ENCODE measurements at places on chromosomes 12 and 14.

DNA sequence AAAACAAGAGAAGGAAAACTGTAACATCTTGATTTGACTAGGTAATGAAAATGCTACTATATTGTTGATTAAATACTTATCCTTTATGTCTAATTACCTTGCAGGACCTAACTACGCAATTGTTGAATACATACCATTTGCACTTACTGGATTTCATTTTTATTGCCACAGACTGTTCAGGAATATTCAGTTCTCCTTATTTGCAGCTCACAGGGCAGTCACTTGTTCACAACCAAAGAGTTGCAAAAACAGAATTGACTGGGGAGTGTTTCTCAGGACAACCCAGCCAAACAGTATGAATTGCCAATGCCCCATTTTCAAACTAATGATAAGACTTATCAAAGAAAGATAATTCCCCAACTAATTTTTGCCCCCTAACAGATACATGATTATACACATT is 49.4 kb downstream of the CIT start:
- no peak for DNase-seq

- no peak for DNase-seq
Measured at GRCh38 chr12:100324498-100324897, 32.4 kb upstream of the SLC17A8 start.

DNA sequence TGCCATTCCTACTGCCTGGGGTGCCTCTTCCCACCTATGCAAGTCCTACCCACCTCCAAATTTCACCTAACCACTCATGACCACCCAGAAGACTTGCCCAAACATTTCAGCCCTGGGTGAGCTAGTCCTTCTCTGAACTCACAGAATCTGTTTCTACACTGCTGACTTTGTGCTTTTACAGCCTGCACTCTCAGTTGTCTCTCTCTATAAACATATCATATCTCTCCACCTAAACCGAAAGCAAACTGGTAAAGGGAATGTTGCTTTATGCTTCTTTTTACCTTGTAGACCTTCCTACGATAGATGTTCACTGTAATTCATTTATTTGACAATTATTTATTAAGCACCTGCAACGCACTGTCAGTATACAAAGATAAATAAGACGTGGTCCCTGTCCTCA is 38.1 kb upstream of the RNASE3 start:
- DNase-seq, result no peak

GRCh38 chr12:49059299-49060171 is 1.1 kb downstream of the KMT2D start:
- DNase-seq, result no peak

DNA sequence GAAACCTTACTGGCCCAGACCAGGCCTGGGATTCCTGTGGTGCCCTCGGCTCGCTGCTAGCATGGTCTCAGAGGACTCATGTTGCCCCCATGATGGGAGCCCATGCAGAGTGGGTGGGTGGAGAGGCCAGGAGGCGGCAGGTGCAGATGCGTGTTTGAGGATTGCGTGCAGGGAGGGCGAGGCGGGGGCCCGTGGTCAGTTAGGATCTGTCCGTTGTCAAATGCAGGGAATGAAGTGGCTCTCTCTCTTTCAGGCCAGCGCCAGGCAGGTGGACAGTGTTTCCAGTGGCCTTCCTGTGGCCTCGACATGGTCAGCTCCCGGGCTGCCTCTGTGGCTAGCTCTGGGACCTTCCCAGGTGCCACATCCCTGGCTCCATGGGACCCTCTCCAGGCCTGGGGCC is 39.3 kb upstream of the DLK1 start:
- DNase-seq, result no peak

DNA sequence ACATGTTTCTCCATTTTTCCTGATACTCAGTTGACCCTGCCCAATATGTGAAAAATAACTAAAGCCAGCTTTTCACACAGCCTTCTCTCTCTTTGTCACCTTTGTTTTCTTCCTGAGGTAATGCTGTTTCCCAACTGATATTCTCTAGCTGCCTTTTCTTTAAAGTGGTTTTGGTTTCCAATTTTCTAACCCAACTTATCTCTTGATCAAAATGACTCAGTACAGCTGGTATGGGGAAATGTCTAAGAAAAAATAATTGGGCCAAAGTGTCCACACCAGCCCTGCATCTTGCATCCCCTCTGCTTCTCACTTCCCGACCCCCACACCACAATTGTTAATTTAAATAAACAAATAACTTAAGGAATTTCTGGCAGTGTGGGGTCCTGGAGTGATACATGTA is 193.8 kb downstream of the SYT1 start:
- no peak for DNase-seq

GRCh38 chr14:92866901-92867865 is 55.8 kb upstream of the CHGA start:
- DNase-seq, result no peak

- no peak for DNase-seq
Measured at GRCh38 chr14:89748004-89748403, 206.5 kb downstream of the EFCAB11 start.

DNA sequence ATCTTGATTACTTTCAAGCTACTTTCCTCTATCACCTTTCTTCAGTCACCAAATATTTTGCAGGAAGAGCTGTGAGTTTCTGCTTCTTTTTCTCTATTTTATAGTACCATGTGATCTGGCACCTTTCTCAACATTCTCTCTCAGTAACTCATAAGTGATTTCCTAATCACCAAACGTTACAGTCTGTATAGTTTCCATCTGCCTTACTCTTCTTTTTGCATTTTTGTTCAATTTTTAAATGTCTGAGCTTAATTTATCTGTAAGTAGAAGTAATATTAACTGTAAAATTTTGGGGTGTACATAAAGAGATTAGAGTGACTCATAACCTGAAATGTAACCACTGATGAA is 422.1 kb upstream of the SYT1 start:
- DNase-seq, result no peak

DNA sequence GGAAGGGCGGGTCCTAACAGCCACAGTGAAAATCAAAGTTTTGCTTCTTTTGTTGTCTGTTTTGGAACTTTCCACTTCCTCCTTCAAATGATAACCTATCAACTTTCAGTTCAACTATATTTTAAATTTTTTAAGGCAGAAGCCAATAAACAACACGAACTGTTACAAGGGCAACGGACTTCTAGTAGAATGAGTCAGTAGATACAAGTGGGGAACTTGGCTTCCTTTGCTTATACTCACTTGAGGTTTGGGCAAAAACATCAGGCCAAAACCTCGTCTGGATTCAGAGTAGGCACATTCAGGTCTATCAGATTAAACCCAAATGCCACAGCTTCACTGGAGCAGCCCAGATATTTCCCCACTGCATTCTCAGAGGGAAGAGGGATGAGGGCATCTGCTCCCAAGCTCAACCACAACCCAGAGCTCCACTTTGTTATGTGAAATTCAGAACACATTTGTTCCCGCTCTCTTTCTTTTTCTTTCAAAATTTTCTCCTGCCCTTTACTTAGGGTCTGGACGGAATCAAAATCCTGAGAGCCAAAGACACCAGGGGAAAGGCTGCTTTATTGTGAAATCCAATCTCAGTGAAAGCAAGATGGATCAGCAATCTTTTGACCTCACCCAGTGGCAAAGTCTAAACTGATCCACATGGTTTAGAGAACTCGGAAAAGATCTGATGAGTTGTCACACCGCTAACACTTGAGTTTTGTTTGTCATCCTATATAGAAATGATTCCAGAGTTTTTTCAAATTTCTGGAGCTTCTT is 152.5 kb upstream of the BTG1 start:
- DNase-seq, result no peak

DNA sequence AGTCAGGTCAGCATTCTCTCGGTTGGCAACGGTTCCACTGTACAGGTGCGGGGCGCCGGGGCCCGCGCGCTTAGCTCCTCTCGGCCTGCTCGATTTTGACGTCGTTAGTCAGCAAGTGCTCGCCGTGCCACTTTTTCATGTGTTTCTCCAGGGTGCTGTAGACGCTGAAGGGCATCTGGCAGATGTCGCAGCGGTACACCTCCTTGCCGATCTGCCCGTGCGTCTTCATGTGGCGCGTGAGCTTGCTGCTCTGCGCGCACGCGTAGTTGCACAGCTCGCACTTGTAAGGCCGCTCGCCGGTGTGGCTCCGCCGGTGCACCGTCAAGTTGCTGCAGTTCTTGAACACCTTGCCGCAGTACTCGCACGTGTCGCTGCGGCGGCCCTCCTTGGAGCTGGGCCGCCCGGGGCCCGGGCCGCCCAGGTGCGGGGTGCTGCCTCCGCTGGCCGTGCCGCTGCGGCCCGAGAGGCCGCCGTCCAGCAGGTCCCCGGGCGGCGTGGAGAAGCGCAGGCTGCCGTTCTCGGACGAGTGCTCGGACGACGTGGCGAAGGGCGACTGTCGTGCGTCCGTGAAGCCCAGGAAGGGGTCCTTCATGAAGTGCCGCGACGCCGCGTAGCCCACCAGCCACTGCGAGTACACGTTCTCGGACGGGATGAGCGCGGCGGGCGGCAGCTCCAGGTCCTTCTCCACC is 97.8 kb downstream of the BCL11B start:
- no peak for DNase-seq

- DNase-seq, result no peak
Measured at GRCh38 chr14:33414041-33414440, 475.4 kb downstream of the NPAS3 start.

GRCh38 chr12:59079002-59079401 is 158.7 kb upstream of the LRIG3 start:
- no peak for DNase-seq

DNA sequence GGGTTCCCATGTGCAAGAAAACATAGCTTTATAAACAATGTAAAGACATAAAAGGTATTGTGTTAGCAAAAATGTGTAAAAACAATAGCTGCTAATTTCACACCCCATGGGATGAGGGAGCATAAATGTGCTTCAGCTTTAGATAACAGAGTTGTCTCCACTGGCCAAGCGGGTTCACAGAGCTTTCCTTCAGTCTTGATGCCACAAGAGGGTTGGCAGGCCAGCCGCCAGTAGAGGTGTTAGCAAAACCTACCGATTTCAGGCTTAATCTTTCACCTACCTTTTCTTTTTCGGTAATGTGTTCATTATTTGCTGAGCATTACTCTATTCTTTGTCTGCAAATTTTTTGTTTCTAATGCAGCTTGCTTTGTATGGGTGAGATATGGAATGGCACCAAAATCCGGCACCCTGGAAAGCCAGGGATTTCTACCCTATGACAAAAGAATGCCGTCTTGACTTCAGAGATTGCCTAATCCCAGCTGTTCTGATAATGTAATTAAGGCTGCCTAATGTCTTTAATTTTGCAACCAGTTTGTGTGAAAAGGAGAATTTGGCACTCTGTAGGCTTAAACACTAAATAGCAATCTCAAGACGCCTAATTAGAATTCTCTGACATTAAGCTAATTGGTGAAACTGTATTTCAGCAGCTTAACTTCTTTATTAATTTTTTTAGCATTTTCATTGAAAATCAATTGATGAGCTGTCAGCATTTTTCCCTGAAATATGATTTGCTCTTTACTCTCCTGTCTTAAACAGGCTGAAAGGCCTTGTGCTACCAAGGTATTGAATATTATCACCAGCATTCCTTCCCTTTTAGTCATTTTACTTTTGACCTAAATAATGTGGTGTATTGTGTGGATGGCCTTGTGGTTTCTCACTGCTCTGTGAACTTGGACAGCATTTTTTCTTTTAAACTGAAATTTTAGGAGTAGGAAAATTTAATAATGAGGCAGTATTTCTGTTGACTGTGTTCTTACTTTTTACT is 60.7 kb downstream of the POLR3B start:
- no peak for DNase-seq

DNA sequence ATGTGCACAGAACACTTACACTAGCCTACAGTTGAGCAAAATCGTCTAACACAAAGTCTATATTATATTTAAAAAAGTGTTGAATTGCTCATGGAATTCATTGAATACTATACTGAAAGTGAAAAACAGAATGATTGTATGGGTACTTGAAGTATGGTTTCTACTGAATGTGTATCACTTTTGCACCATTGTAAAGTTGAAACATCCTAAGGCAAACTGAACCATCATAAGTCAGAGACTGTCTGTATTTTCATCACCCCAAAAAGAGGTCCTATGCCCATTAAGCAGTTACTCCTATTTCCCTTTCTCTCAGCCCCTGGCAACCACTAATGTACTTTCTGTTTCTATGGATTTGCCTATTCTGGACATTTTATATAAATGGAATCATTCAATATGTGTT is 4.4 kb upstream of the AMIGO2 start:
- DNase-seq, result no peak

DNA sequence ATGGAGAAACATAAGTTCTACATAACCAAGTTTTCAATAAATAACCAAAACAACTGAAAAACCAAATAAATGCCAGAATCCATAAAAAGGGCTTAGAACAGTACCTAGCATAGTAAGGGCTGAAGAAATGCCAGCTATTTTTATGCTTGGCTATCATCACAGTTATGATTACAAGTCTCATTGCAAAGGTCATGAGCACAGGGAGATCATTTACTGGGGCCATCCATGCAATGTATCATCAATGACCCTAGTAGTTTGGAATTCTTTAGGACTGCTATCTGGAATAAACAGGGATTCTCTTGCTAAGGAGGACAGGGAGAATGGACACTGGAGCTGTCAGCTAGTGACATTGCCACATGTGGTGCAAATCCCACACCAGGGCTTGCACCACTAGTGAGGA is 92.5 kb upstream of the NAP1L1 start:
- no peak for DNase-seq

DNA sequence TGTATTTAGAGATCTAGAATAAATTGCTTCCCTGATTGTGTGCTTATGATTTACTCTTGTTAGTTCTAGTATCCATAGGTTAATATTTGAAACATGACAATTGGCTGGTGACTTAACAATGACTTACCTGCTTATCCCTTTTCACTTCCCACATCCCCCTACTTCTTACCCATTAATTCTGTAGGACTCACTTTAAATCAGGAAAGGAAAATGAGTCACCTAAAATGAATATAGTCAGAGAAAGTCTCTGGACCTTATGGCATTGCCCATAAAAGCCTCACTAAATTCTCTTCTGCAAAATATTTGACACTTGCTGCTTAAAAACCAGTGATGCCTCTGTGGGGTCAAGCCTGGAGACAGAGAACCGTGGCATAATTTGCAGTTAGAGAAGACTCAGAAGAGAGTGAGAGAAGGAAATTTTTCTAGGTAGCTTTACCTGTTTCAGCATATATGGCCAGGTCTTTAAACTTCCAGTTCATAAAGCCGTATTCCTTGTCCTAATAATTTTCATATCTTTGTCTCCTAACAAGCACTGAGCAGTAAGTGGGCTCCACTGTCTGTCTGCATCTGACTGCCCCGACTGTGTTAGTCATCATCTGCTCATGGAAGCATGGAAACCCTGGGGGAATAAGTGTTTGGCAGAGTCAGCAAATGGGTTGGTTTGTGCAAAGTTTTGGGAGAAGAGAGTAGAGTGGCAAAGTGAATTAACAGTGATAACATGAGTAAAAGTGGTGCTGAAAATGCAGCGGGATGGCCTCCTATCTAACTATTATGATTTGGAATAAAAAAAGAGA is 294.4 kb downstream of the AKAP6 start:
- DNase-seq, result no peak
